ENCODE measurements at places on chromosomes 7 and 10.

DNA sequence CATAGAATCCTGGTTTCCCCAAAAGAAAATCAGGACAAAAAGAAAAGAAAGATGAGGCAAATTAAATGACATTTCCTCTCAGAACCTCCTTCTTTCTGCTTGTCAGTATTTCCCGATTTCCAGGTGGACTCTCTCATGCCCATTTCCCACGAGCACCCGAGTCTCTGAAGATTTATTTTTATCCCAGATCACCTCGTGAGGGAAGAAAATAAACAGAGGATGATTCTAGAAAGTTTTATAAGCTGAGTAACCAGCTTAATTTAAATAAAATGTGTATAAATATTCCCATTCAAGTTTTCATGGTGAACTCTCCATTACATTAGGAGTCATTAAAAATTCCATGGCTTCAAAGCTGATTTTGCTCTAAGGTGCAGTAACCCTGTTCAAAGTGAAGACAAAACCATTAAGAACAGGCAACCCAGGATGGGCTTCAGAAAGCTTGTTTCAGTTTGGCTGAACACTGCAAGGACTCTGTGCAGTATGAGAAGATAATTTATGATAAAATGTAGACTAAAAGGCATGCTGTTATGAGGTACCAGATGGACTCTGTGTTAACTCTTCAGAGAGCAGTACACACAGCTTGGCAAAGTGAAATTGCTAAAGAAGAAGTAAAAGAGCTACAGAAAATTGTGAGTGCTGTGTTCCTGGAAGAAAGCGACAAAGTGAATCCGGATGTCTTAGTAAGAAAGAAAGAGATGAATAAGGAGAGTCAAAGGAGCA is 521.3 kb upstream of the LRRN3 start:
- no peak for DNase-seq

DNA sequence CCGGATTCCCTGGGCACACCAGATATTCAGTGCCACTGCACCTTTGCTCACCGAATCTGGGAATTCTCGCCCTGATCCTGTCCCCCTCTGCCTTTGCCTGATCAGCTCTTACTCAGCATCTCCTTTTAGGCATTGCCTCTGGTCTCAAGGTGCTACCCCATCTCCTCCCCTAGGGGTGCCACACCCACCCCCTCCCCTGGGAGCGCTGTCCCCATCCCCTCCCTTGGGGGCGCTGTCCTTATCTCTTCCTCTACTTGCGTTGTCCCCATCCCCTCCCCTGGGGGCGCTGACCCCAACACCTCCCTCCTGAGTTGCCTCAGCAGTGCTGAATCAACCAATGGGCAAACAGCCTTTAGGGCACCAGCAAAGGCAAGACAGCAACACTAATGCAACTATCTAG is 686.9 kb upstream of the FOXK1 start:
- DNase-seq = no peak

- DNase-seq = no peak
Observed at GRCh38 chr7:64811767-64812166, 17.5 kb downstream of the ZNF138 start.

DNA sequence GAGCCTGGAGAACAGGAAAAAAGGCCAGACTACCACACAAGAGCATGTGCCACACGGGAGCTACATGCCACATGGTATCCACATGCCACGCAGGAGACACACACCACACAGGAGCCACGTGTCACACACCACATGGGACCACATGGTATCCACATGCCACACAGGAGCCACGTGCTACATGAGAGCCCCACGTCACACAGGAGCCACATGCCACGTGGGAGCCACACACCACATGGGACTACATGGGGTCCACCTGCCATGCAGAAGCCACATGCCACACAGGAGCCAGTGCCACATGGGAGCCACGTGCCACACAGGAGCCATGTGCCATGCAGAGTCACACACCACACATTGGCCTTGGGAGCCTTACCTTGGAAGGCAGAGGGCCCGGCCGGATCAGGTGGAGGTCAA is 244.4 kb upstream of the PPP2R2D start:
- no peak for DNase-seq

DNA sequence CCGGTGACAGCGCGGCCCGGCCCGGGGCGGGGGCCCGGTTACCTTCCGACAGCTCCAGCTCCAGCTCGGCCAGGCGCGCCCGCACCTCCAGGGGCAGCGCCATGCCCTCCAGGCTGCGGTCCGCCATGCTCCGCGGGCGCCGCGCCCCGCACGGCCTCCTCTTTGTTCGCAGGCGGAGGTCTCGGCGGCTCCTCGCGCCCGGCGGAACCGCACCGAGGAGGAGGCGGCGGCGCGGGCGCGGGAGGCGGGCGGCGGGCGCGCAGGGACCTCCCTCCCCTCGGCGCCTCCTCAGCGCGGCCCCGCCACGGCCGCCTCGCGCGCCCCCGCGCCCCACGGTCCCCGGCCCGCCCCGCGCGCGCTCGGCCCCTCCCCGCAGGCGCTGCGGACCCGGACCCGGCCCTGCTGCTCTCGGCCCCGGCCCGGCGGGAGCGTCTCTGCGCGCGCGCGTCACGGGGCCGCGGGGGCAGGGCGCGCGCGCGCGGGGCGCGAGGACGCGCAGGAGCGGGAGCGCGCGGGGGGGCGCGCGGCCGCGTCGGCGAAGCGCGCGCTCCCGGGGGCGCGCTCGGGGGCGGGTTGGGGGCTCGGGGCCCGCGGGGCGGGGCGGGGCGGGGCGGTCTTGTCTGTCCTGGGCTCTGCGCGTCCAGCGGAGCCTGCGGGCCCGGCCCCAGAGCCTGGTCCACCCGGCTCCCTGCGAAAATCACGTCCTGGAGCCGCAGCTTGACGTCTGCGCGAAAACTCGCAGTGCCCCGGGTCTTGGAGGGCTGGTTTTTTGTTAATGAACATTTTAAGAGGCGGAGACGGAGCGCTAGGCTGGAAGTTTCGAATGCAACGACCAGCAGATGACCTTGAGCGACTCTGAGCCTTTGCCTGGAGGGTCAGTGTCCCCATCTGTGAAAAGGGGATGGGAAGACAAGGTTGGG is at the start of gene DIP2C:
Gene DIP2C, minus strand, starts transcription at position 217 of the 920 bp plus-strand sequence. Its CDS starts 90 bp downstream, at position 127.
- DNase-seq = no peak

DNA sequence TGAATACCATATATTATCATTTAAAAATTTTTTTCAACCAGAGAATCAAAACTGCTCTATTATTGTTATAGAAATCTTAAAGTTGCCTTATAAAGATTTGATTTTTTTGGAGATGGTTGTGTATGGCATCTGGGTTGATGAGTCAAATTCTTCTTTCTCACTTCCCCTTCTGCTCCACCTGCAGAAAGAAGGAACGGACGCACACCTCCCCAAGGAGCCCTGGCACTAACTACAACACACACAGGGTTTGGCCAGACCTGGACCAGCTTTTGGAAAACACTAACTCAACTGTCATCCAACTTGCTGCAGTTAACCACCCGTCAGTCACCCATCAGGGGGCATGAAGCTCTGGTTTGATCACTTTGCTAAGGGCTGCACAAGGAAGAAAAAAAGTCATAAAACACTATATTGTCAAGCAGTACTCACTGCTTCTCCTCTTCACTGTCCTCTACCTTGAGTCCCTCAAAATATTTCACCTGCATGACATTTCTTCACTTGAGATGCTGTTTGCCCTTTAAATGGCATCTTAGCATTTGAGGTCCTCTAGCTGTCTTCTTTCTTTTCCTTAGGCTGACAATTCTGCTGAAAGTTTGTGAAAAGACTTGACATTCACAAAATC is 266.7 kb upstream of the PHF14 start:
- DNase-seq = no peak

GRCh38 chr7:24898691-24899090 is 81.3 kb downstream of the OSBPL3 start:
- peak; percentile 76 for DNase-seq

DNA sequence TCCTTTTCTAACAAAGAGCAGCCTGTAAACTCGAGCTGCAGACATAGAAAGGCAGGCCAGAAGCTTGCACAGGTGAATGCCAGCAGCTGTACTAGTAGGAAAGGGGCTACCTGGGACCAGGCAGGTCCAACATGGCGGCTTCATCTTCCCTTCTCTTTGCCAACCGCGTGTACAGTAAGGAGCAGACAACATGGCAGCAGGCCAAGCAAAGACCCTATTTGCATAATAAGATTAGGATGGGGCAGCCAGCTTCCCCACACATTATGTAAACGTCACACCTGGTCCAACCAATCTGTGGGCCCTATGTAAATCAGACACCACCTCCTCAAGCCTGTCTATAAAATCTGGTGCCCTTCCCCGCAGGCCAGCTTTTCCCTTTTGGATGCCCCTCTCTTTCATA is 1186.5 kb upstream of the AUTS2 start:
- no peak for DNase-seq

- no peak for DNase-seq
Observed at GRCh38 chr10:132296666-132297443, 10.9 kb downstream of the STK32C start.

- no peak for DNase-seq
Observed at GRCh38 chr7:584122-584465, 64.4 kb upstream of the PDGFA start.

DNA sequence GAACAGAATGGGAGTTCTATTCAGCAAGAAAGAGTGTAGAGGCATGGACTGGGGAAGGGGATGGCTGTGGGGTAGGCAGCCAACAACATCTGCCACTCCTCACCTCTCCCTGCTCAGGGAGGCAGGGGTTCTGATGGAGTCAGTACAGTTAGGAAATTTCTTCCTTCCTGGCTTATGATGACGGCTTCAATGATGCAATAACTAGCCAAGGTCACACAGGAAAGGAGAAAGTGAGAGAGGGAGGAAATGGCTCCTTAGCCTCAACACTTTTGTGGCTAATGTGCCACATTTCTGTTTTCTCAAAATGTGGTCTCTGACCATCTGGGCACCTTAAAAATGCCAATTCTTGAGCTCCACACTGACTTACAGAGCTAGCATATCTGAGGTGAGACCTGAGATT is 79.3 kb upstream of the PDZD8 start:
- peak; percentile 38 for DNase-seq

- no peak for DNase-seq
Observed at GRCh38 chr10:5325076-5325475, 39.7 kb upstream of the UCN3 start.

DNA sequence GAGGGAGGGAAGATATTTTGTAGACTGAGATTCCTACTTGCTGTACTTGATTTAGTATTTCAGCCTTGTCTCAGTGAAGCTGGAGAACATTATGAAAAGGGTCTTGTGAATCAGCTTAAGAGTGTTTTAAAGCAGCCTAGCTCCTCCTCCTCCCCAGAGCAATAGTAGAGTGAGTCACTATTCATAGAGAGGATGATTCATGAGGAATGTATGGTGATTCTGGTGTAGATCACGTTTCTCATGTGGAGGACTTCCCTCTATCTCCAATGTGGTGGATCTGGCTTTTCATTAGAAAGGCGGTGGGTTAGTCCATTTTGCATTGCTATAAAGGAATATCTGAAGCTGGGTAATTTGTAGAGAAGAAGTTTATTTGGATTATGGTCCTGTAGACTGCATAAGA is 340.1 kb upstream of the CHRM2 start:
- peak; percentile 70 for DNase-seq

DNA sequence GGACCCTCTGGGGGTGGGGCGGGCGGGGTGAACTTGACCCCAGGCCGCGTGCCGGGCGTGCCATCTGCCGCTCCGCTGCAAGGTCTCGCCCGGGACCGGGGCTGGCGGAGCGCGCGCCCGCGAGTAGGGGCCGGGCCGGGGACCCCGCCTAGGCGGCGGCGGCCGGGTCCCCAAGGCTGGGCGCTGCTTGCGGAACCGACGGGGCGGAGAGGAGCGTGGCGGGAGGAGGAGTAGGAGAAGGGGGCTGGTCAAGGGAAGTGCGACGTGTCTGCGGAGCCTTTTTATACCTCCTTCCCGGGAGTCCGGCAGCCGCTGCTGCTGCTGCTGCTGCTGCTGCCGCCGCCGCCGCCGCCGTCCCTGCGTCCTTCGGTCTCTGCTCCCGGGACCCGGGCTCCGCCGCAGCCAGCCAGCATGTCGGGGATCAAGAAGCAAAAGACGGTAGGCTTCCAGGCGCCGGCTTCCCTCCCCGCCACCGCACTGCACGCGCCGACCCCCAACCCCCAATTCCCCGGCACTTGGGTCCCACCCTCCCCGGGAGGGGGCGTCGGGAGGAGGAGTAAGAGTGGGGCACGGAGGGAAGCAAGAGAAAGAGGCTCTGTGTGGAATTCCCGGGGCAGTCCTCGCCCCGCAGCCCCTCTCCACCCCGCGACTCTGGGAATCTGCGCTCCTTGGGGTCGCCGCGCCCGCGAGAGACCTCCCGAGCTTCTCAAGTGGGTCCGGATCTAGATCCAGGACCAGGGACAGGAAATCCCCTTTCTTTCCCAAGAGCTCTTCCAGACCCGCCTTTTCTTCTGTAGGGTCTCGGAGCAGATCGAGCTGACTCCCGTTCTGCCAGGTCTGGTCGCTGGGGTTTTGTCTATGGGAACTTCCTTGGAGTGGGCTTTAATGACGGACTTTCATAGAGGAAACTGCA is at the start of gene PAPSS2:
Gene PAPSS2, plus strand, starts transcription at position 308 of the 913 bp plus-strand sequence. Its CDS starts 104 bp downstream, at position 412.
- peak; percentile 23 for DNase-seq

GRCh38 chr10:133364645-133365431 is 7.0 kb upstream of the FUOM start:
- DNase-seq = no peak

GRCh38 chr7:122746948-122747347 is 44.2 kb upstream of the RNF148 start:
- no peak for DNase-seq

DNA sequence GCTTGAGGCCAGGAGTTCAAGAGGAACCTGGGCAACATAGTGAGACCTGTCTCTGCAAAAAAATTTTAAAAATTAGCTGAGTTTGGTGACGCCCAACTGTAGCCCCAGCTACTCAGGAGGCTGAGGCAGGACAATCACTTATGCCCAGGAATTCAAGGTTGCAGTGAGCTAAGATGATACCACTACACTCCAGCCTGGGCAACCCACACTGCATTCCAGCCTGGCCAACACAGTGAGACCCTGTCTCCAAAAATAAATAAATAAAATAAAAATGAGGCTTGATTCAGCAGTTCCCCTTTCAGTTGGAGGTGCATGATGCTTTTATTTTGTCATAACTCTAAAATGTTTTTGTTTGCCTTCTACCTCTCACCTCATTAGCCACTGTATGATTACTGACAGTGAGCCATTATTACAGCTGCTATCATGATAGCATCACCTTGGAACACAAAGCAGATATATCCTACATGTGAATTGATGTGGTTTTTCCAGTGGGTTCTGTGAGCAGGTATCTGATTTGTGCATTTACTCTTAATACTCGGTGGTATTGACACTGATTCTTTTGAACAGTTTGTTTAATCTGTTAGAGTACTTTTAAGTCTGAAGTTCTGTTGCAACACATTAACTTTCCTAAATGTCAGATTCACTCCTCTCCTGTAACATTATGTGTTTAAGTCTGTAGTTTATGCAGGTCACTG is 49.1 kb downstream of the ARID5B start:
- no peak for DNase-seq

GRCh38 chr7:72446591-72447462 is 34.7 kb upstream of the CALN1 start:
- DNase-seq = no peak

DNA sequence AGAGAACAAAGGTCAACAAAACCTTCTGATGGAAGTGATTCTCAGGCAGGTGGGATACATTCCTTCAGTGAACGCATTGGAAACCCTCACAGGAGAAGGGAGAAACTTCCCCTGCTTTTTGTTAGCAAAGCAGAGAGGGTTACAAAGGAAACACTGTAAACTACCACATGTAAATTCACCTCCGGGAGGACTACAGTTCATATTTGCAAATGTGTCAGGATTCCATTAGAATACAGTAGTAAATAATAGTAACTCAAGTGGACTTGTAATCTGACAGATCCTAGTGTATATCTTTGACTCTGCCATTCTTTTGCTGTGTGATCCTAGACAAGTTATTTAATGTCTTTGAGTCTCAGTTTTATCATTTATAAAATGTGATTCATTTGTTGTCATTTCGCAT is 504.3 kb upstream of the NRP1 start:
- no peak for DNase-seq
